Stimulated activated CD4-positive, alpha-beta T cell treated with anti-CD3 and anti-CD28 coated beads, Interleukin-1b, Interleukin-23, amount 100 ng/mL, for 1 hour (primary cell): ENCODE measurements at places on chromosomes 4 and X.

DNA sequence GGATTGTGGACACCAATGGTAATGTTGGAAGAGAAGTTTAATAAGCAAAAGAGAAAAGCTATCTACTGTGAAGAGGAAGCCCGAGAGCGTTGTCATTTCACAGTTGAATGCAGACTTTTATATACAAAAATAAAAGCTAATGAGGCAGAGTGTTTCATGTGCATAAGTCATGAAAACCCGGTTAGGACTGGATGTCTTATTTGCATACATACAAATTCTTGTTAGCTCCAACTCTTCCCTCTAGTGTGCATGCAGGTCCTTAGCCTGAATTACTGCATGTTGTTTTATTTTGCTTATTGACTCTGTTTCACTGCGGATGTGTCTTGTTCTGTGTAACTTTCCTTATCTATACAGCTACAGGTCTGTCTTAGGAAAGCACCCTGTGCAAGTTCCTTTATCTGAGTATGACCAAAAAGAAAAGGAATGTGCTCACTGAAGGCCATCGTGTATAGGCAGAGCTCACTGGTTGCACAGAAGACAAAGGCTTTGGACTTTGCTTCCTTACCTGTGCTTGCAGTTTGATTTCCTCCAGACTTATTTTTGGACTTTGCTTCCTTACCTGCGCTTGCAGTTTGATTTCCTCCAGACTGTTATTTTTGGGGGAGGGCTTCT is 25.1 kb upstream of the UGT2B11 start:
- no peak for DNase-seq

DNA sequence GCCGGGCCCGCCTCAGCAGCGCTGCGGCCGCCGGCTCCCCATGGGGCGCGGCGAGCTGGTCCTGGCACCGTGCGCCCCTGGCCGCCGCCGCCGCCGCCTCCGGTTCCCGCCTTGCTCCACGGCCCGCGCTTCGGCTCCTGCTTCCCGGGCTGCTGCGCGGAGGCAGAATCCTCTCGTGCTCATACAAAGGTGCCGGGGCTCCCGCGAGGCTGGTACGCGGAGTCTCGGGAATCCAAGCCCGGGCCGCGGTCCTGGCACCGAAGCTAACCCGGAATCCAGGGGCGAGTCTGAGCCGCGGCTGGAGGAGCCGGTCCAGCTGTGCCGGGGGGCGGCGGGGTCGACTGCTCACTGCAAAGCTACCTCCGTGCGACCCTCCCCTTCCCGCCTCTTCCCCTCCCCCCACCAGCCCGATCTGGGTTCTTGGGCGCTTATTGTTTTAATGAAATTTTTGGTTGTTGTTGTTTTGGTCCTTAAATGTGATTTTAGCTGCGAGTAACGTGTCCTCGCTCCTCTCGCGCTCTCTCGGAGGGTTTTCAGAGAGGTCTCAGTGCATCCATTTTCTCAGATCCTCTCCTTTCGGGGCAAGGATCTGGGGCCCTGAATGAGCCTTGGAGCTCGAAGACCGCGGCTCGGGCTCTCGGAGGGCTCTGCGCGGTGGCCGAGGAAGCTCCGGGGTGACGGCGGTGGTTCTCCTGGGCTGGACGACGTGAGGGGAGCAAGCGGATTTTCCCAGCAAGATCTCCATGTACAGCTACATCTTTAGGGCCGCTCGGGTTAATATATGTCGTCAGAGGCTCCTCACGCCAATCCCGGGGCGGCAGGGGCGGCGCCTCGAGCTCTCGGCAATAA is at the start of gene HAND2:
HAND2 (minus strand) TSS at position 753 of the 849 bp plus-strand sequence. CDS start 940 bp downstream, outside the sequence.
- no peak for DNase-seq

GRCh38 chr4:137226900-137227299 is 305.4 kb downstream of the PCDH18 start:
- no peak for DNase-seq

GRCh38 chr4:94036964-94037363 is 170.7 kb upstream of the SMARCAD1 start:
- DNase-seq, result no peak

GRCh38 chr4:74067586-74067985 is 29.1 kb upstream of the CXCL3 start:
- no peak for DNase-seq

DNA sequence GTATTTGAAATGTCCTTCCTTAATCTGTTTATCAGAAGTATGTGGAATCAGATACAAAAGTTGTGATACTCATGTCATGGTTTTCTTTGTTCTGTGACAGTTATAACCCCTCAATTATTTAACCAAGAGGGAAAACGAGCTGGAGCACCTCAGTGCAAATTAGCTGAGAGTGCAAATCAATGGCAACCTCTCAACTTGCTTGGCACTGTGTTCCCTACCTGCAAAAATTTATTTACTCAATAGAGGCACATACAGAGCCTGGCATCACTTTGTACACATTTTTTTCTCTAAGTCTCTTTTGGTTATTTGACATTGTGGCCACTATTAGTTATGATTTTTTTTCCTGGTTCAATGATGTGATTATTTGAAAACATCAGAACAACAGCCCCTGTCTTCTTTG is 186.2 kb downstream of the STIM2 start:
- DNase-seq, result no peak

DNA sequence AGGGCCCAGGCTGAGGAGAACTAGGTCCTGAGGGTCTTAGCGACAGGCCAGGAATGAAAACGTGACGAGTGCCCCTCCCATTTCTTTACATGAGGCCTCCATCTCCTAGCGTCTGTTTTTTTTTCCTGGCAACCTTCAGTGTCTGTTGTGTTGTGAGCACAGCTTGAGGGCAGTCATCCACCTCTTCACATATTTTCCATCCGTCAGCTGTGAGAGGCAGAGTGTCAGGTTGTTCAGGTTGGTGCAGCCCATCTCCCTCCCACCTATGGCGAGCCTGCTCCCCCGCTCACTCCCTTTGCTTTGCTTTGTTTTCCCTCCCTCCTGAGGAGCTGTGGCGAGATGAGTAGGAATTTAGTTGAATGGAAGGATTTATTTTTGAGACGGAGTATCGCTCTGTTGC is 51.7 kb upstream of the CHRNA9 start:
- DNase-seq, result no peak

- no peak for DNase-seq
These were observed 1.6 kb upstream of the LOC101059915 start for GRCh38 chrX:71665747-71666146.

DNA sequence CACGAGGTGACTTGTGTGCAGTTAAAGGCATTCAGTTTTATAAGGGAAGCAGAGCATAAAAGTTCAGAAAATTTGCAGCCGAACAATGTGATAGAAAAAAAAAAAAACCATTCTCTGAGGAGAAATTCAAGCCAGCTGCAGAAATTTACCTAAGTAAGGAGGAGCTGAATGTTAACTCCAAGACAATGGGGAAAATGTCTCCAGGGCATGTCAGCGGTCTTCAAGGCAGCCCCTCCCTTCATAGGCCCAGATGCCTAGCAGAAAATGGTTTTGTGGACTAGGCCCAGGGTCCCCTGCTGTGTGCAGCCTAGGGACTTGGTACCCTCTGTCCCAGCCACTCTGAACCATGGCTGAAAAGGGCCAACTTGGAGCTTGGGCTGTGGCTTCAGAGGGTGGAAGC is 1764.0 kb downstream of the C4orf33 start:
- DNase-seq, result no peak

DNA sequence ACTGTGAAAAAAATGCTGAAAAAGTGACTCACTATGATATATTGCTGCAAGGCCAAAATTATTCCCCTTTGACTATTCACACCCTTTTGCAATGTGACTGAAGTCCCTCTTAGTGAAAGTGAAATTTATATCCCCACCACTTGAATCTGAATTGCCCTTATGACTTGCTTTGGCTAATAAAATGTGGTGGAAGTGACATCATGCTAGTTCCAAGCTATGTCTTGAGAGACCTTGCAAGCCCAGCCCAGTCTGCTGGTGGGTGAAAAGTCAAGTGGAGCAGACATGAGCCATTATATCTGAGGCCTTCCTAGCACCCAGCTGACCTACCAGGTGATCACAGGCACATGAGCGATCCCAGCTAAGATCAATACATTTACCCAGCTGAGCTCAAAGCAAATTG is 94.7 kb downstream of the LINC00632 start:
- no peak for DNase-seq

- DNase-seq, result no peak
These were observed 34.4 kb downstream of the SLAIN2 start for GRCh38 chr4:48375651-48376304.

GRCh38 chr4:156732634-156733033 is 239.0 kb downstream of the PDGFC start:
- no peak for DNase-seq

DNA sequence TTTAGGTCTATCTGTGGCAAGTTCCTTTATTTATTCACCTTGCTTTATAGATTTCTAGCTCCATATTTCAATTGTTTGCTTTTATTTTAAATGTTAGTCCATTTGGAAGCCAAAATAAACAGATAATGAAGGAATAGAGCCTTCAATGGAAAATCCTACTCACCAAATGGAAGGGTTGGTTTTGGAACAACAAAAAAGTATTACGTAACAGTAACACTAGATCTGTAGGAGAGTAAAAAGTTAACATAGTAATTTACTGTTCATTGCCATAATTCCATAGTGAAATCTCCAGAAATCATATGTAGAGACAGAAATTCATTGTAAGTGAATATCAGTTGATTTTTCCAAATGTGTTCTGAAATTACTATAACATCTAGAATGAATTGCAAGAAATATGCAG is 34.6 kb downstream of the NWD2 start:
- DNase-seq, result no peak

DNA sequence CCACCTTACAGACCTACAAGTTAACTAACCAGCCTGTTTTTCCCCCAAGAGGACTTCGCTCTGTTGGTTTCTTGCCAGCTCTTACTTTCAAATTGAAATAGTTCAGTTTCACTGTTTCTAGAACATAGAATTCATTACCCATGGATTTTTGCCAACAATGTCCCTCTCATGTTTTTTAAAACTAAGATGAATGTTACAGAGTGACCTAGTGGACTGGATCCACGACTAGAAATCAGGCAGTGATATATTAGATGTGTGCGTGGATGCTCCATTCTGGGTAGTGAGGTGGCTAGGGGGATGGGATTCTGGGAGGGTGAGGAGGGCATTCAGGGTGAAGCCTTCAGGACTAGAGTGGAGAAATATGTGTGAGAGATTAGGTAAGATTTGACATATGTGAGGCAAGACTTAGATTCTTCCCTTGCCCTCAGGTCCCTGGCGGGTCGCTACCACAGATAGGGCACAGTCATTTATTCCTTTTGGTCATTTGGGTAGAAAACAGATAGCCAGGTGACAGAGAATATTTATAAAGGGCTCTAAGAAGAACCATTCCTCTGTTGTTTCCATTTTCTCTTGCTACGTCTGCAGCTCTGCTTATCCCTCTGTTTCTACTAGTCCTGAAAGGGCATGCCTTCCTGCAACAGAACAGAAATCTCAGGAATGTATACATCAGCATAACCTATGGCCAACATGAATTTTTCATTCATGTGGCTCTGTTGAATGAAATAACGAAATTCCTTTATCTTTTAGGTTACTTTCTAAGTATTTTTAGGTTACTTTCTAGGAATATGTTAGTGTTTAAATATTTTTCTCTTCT is 15.4 kb upstream of the JADE1 start:
- DNase-seq, result no peak

- DNase-seq, result no peak
These were observed 800.2 kb upstream of the TENM3 start for GRCh38 chr4:181443021-181443420.

- DNase-seq, result no peak
These were observed 23.6 kb downstream of the ATP5ME start for GRCh38 chr4:650461-650860.

DNA sequence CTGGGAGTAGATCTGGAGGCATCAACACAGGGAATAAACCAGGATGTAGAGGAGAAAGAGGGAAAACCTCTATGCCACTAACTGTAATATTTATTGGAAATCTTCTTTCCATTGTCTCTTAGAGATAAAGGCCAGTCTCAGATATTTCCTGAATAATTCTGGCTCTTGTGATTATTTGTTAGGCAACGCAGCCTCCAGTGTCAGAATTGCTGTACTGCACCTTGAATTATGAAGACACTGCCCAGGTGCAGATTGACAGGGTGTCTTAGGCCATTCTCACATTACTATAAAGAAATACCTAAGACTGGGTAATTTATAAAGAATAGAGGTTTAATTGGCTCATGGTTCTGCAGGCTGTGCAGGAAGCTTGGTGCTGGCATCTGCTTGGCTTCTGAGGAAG is 100.7 kb upstream of the ZDHHC15 start:
- DNase-seq, result no peak

GRCh38 chr4:153528705-153529485 is 62.7 kb downstream of the TMEM131L start:
- no peak for DNase-seq

DNA sequence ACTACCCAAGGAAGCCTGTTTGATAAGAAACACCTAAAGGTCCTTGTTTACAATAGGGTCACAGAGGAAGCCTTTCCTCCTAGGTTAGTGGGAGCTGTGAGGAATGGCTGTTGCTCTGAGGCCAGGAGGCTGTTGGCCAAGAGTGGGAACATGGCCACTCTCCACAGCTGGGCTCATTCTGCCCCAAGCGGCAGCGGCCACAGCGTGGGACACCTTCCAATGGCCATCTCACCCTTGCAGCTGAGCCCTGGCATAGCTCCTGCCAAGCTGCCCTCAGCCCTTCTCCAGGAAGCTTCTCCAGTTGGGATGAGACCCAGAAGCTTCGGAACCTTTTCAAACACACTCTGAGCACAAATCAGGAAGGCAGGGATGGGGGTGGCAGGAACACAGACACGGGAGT is 111.8 kb upstream of the MAP3K15 start:
- no peak for DNase-seq

DNA sequence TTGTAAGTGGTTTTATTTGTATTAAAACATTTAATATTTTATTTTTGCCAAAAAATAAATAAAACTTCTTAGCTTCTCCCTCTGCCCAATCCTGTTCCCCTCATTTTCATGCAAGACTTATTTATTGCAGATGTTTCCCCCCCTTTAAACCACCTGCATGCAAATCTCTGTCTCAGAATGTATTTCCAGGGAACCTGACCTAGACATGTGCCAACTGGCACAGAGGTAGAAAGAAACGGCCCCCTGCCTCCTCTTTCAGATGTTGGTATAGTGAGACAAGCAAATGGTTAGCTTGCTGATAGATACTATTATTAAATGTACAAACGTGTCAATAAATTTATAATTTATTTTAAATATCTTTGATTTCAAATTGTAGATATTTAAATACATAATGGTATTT is 47.1 kb downstream of the KLF3 start:
- no peak for DNase-seq
